ENCODE measurements at places on chromosomes 16 and 17.

GRCh38 chr17:28467456-28468025 is 5.9 kb upstream of the SLC13A2 start:
- no peak for DNase-seq

GRCh38 chr17:42704837-42705494 is 22.6 kb downstream of the CNTNAP1 start:
- DNase-seq: no peak

- DNase-seq: no peak
Measured at GRCh38 chr16:90035902-90036301, 16.6 kb upstream of the DBNDD1 start.

DNA sequence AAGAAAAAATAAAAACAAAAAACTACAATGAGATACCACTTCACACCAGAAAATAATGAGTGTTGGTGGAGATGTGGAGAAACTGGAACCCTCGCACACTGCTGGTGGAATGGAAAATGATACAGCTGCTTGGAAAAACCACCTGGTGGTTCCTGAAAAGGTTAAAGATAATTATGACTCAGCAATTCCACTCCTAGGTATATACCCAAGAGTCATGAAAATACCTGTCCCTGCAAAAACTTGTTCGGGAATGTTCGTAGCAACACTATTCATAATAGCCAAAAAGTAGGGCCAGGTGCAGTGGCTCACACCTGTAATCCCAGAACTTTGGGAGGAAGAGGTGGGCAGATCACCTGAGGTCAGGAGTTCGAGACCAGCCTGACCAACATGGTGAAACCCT is 8.1 kb upstream of the ITGAE start:
- no peak for DNase-seq

- no peak for DNase-seq
Measured at GRCh38 chr17:59848778-59849177, 44.0 kb downstream of the TUBD1 start.

GRCh38 chr17:27466376-27466742 is 10.1 kb downstream of the KSR1 start:
- DNase-seq: no peak
